ENCODE measurements at places on chromosomes 2 and 18. TPM values are rescaled to one million over a fixed set of nuclear protein-coding genes. Genes with fewer than 3 reads are reported as not detected.

Gene UCN
- 2.4 TPM for total RNA-seq

Gene POTEF
- not detected for total RNA-seq

Gene CYS1
- not detected for total RNA-seq

Gene TSGA10
- total RNA-seq = 11.5 TPM

Gene ATOH8
- total RNA-seq = not detected

Gene SNTG2
- total RNA-seq = not detected

Gene SDC1
- total RNA-seq = 0.63 TPM

Gene SP140
- total RNA-seq = 69.1 TPM

Gene STRADB
- 11.8 TPM for total RNA-seq

Gene ATP8B1
- not detected for total RNA-seq

Gene CCDC85A
- total RNA-seq = not detected

Gene RMDN2
- total RNA-seq = 8.4 TPM

Gene ARHGEF33
- total RNA-seq = 0.27 TPM

Gene SLC9A4
- not detected for total RNA-seq

Gene HOXD8
- total RNA-seq = not detected

Gene ALK
- total RNA-seq = not detected

Gene GPR55
- 0.09 TPM for total RNA-seq

Gene PARD3B
- total RNA-seq = not detected

Gene SLC1A4
- total RNA-seq = 5.6 TPM

Gene POTEJ
- total RNA-seq = not detected

Gene IL18RAP
- total RNA-seq = 203 TPM

Data from natural killer cell (primary cell).